Activated CD4-positive, alpha-beta T cell treated with anti-CD3 and anti-CD28 coated beads, Interleukin-2, Interleukin-6, amounts not matched to agents 100 ng/mL and 50 ng/mL, durations not matched to agents 16 hours and 8 hours (primary cell): ENCODE measurements at places on chromosomes 4 and X.

DNA sequence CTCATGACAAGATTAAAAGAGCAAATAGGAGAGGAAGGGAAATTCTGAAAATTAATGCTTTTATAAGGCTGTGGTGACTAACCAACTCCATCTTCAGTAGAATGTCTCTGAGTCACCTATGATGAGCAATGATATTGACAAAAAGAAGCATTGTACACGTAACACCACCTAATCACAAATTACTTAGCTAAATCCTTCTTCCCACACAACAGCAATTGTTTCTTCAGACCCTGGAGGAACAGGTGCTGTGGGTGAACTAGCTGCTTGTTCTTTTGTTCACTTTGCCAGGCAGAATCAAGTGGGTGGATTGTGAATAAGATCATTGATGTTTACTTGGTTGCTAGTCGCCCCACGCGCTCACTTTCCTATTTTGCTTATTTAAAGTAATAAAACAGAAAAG lies 315.5 kb downstream of the CAMK2D start:
- no peak for DNase-seq

GRCh38 chrX:111447298-111447697 lies 35.3 kb upstream of the DCX start:
- DNase-seq, result peak; percentile 37

- no peak for DNase-seq
Observed at GRCh38 chrX:107747596-107748161, 27.9 kb downstream of the TSC22D3 start.

- no peak for DNase-seq
Observed at GRCh38 chr4:168071304-168071703, 21.0 kb upstream of the ANXA10 start.

DNA sequence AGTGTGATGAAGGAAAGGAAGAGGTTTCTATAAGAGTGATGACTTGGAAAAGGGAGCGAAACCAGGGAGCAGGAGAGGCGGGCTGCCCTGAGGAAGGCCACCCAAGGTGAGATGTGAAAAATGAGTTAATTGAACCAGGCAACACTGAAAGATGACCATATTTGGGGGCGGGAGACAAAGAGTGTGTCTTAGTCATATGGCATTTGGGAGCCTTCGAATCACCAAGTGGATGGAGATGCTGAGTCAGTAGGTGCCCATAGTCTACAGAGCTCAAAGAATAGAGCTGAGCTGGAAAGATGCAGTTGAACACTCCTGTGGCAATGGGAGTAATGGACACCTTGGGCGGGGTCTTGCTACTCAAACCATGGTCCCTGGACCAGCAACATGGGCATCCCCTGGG lies 8.3 kb upstream of the TLR8 start:
- no peak for DNase-seq
